Vagina (tissue), 2 donors: ENCODE measurements at places on chromosomes 2 and 18. TPM values are rescaled to one million over a fixed set of nuclear protein-coding genes. Genes with fewer than 3 reads are reported as not detected.
A peak's percentile ranks its signal among the peaks of the same experiment; 100 is the strongest.

DNA sequence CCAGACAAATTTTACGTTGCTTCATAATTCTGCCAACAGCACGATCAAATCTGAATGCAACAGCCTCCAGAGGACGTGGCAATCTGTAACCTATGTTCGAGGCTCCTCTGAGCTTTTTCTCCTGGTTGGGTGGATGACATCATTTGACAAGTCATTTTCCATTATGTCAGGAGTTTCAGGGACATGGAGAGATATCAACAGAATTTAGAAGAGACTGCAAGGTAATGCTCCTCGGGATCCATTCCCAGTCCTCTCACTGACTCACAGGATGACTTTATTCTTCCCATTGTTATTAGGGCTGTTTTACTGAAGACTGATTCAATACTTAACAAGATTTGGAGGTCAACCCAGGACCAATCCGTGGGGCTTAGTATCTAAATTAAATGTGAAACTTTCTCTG is 72.5 kb upstream of the RNF152 start:
- H3K36me3 ChIP-seq: no peaks in the 10 kb centered on the region
- no peak overlapping the region for H3K4me3 ChIP-seq
- DNase-seq: no peak

- no peaks in the 10 kb centered on the region for H3K36me3 ChIP-seq
- H3K27ac ChIP-seq: no peak overlapping the region
- no peaks in the 10 kb centered on the region for H3K4me1 ChIP-seq
Observed at GRCh38 chr2:158936978-158937377, 31.5 kb upstream of the TANC1 start.

GRCh38 chr18:13574355-13574754 is 152.0 kb downstream of the FAM210A start:
- peak; percentile 82 for DNase-seq
- no peaks in the 10 kb centered on the region for H3K27me3 ChIP-seq
- no peak overlapping the region for H3K4me3 ChIP-seq
- peak overlapping the region; percentile 37 for H3K27ac ChIP-seq

DNA sequence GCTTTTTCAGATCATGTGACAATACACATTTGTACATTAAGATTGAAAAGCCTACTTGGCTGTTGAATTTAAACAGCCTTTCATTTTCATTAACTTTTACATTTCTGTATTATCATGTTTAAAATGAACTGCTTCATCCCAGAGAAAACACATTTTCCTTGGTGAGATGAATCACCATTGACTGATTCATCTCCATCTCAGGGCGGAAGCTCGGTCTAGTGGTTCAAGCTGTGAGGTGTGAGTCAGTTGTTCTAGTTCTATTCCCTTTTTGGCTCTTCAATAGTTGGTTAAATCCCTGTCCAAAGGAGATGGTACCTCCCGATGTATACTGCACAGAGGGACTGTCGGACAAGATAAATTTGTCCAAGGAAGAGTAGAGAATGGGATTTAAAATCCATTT is 189.7 kb downstream of the ADCYAP1 start:
- DNase-seq: no peak
- H3K27me3 ChIP-seq: no peaks in the 10 kb centered on the region
- H3K4me3 ChIP-seq: no peak overlapping the region
- H3K4me1 ChIP-seq: no peaks in the 10 kb centered on the region
- H3K36me3 ChIP-seq: no peaks in the 10 kb centered on the region

PSMA8 gene
- not detected for total RNA-seq

DNA sequence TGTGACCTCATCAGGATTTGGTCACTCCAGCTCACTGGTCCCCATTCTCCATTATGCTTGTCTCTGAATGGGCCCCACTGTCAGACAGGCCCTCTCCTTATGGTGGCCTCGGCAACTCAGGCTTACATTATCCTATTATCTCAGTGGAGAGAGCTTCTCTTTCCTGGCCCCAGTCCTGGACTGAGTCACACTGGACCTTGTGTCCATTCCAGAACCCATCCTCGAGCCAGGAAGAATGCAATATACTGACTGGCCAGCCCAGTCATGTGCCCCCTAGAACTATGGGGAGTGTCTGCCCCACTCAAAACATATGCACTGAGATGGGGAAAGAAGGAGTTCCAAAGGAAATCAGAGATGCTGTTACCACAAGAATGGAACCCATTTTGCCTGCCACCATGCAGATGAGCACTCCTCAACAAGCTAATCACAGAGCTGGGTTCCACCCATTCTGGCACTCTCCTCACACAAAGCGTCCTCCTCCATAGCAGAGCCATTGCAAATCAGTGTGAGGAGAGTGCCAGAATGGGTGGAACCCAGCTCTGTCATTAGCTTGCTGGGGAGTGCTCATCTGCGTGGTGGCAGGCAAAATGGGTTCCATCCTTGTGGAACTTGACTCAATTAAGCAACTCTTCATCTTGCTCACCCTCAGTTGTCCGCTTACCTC is 71.9 kb downstream of the CHRNA1 start:
- no peaks in the 10 kb centered on the region for H3K36me3 ChIP-seq
- DNase-seq: no peak
- H3K27ac ChIP-seq: no peak overlapping the region
- H3K4me1 ChIP-seq: no peaks in the 10 kb centered on the region
- H3K27me3 ChIP-seq: no peaks in the 10 kb centered on the region

SLC5A7 gene
- 1.7 TPM for total RNA-seq

DNA sequence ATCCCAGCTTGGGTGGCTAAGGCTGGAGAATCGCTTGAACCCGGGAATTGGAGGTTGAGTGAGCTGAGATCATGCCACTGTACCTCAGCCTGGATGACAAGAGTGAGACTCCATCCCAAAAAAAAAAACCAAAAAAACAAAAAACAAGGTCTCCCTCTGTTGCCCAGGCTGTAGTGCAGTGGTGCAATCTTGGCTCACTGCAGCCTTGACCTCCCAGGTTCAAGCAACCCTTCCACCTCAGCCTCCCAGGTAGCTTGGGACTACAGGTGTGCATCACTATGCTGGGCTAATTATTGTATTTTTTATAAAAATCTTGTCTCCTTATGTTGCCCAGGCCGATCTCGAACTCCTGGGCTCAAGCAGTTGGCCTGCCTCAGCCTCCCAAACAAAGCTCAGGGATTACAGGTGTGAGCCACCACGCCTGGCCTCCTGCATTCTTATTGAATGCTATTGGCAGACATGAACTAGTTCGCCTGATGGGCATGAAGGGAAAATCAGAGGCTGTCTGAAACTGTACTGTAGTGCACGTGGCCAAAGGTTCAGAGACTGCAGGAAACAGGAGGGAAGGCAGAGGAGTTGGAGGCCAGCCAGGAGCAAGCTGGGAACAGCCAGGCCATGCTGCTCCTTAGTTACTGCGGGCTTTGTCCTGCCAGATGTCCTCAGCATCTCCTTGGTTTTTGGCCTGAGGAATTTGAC is 16.0 kb upstream of the ASXL2 start:
- H3K4me3 ChIP-seq: no peak overlapping the region
- H3K36me3 ChIP-seq: no peaks in the 10 kb centered on the region
- H3K4me1 ChIP-seq: no peaks in the 10 kb centered on the region
- no peak overlapping the region for H3K27ac ChIP-seq

MC4R gene
- total RNA-seq: not detected

GRCh38 chr18:22346401-22346952 is 71.2 kb downstream of the CTAGE1 start:
- no peak for DNase-seq
- H3K4me3 ChIP-seq: no peak overlapping the region
- peak overlapping the region; percentile 35 for H3K27ac ChIP-seq
- H3K36me3 ChIP-seq: no peaks in the 10 kb centered on the region

DNA sequence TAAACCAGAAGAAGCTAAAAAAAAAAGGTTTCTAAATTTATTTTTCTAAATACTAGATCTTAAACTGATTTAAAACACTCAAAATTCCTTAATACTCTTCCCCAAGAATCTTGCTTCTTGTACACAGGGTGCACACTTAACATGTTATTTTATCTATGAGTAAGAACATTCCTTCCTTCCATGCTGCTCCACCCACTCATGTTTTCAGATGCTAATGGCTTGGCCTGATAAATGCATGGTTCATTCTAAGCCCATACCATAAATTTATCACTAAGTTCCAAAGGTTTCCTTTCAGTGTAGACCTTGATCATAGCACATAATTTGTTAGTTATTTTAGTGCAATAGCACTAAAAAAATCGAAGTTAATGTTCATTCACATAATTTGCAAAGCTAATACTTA is 8.1 kb downstream of the FBXO48 start:
- no peak for DNase-seq
- H3K4me1 ChIP-seq: no peaks in the 10 kb centered on the region
- no peak overlapping the region for H3K4me3 ChIP-seq
- H3K36me3 ChIP-seq: no peaks in the 10 kb centered on the region

TTC39C gene
- total RNA-seq: 42.5 TPM

DNA sequence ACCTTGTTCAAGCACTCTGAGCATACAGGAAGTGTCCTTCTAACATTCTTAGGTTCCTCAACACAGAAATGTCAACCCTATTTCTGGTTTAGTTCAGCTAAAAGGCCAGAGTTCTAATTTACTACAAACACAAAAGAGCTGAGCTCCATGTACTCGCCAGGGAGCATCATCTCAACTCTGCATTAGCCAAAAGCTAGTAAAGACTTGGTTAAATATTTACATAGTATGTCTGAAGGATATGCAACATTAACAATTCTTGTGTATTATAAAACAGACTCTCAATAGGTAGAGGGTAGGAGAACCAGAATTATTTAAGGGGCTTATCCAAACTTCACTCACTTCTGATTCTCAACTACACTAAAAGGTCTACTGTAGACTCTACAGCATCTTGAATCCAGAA is 154.6 kb downstream of the THADA start:
- H3K4me3 ChIP-seq: no peak overlapping the region
- peaks cover 27% of the 10 kb centered on the region for H3K4me1 ChIP-seq
- H3K27ac ChIP-seq: no peak overlapping the region
- DNase-seq: no peak
- H3K27me3 ChIP-seq: no peaks in the 10 kb centered on the region

DNA sequence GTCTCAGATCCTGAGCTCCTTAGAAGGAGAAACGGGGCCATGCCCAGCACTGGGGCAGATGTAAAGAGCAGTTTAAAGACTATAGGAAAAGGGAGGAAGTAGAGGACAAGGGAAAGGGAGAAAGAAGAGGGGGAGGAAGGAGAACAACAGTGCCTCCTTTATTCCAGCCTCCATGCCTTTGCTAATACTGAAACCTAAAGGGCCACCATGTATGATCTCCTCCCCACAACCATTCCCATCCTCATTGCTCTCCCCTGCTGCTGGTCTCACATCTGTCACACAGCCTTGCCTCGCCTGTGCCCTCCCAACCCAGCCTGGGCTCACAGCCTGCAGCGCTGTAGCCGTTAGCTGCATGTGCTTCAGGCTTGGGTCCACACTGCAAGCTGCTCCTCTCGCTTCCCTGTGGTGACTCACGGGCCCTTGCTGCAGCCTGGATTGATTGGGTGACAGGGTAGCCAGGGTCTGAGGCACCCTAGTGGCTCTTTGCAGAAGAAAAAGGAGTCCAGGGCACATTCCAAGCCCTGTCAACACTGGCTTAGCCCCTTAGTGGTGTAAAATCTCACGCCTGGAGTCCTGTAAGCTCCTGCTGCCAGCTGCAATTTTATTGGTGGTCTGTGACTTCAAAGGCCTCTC is 281.9 kb downstream of the SRBD1 start:
- DNase-seq: no peak
- no peaks in the 10 kb centered on the region for H3K27me3 ChIP-seq
- no peak overlapping the region for H3K27ac ChIP-seq
- H3K4me3 ChIP-seq: no peak overlapping the region
- no peaks in the 10 kb centered on the region for H3K36me3 ChIP-seq
- no peaks in the 10 kb centered on the region for H3K4me1 ChIP-seq

DNA sequence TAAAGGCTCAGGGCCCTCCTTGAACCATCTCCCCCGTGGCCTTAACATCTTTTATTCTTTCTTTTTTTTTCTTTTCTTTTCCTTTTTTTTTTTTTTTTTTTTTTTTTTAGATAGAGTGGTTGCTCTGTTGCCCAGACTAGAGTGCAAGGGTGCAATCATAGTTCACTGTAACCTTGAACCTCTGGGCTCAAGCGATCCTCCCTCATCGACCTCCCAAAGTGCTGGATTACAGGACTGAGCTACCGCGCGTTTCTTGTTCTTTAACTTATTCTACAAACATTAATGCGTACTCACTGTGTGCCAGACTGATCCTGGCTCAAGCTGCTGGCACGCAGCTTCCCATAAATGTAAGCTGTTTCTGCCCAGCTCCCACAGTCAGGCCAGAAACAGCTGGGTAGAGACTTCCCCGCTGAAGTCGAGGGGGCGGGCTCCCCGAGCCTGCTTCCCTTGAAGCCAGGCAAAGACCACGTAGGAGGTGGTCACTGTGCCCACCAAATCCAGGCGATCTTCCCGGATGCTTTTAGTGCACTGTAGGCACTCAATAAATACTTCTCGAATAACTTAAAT is 29.2 kb upstream of the ATP6V1B1 start:
- peak; percentile 40 for DNase-seq
- peaks cover 5% of the 10 kb centered on the region for H3K27me3 ChIP-seq
- peaks cover 15% of the 10 kb centered on the region for H3K4me1 ChIP-seq
- H3K36me3 ChIP-seq: no peaks in the 10 kb centered on the region
- no peak overlapping the region for H3K27ac ChIP-seq

CELF4 gene
- 2.2 TPM for total RNA-seq

GRCh38 chr18:9708434-9709303 is 568 bp downstream of the RAB31 start:
- peaks cover 59% of the 10 kb centered on the region for H3K4me1 ChIP-seq
- peak overlapping the region; percentile 95 for H3K4me3 ChIP-seq
- no peaks in the 10 kb centered on the region for H3K36me3 ChIP-seq
- peak overlapping the region; percentile 96 for H3K27ac ChIP-seq

NEU4 gene
- total RNA-seq: not detected

DNA sequence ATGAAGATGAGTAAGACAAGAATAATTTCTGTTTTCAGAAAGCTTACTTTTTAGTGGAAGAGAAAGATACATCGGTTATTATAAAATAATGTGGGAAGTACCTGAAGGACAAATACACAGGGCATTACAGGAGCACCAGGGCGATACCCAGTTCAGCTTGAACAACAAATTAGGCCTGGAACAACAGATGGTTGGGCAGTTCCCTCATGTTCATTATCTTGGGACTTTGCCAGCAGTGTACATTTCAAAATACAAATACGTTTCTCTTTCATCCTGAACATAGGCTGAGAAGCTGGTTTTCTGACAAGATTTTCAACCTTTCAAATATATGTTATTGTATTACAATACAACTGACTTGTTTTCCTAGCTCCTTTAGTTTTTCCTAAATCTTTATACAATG is 79.6 kb downstream of the TGIF1 start:
- H3K4me3 ChIP-seq: no peak overlapping the region
- no peaks in the 10 kb centered on the region for H3K4me1 ChIP-seq
- H3K36me3 ChIP-seq: no peaks in the 10 kb centered on the region
- no peaks in the 10 kb centered on the region for H3K27me3 ChIP-seq

CNTNAP5 gene
- not detected for total RNA-seq

SLC23A3 gene
- 5.4 TPM for total RNA-seq

MYL1 gene
- total RNA-seq: not detected

LYPD1 gene
- total RNA-seq: not detected

- no peaks in the 10 kb centered on the region for H3K27me3 ChIP-seq
- no peaks in the 10 kb centered on the region for H3K36me3 ChIP-seq
- H3K27ac ChIP-seq: no peak overlapping the region
Observed at GRCh38 chr2:140027320-140027719, 1247.1 kb upstream of the NXPH2 start.

- no peak overlapping the region for H3K4me3 ChIP-seq
- H3K27ac ChIP-seq: no peak overlapping the region
- H3K4me1 ChIP-seq: no peaks in the 10 kb centered on the region
- H3K27me3 ChIP-seq: no peaks in the 10 kb centered on the region
- DNase-seq: no peak
Observed at GRCh38 chr2:44786045-44786816, 155.3 kb upstream of the SIX3 start.

- DNase-seq: no peak
- H3K27ac ChIP-seq: no peak overlapping the region
- H3K27me3 ChIP-seq: no peaks in the 10 kb centered on the region
- H3K4me1 ChIP-seq: peaks cover 17% of the 10 kb centered on the region
- H3K4me3 ChIP-seq: no peak overlapping the region
Observed at GRCh38 chr2:190635781-190636180, 13.1 kb upstream of the NAB1 start.
